ENCODE measurements at places on chromosomes 7 and 10.

DNA sequence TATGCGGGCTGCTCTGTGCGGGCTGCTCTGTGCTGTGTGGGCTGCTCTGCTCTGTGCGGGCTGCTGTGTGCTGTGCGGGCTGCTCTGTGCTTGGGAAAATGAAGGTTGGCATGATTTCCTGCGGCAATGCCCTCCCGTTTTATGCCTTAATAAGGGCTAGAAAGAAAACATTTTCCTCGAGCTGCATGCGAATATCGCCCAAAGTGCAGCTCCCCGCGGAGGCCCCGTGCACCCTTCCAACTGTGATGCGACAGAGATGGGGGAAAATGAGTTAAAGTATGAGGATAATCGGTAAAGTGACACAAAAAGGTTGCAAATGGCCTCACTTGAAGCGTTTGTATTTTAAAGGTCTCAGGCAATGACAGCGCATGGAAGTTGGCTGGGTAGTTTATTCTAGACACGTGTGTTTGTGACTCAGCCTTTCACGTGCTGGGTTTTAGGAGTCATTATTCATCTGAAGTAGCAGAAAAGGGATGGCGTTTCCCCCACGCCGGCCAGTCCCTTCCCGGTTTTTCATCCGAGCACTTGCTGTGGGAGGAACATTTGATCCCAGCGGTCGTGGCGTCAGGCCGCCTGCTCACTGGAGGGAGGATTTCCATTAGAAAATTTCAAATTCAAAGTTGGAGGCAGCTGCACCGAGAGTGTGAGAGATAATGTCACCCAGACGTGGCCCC lies 220.7 kb downstream of the ADARB2 start:
- DNase-seq, result no peak

DNA sequence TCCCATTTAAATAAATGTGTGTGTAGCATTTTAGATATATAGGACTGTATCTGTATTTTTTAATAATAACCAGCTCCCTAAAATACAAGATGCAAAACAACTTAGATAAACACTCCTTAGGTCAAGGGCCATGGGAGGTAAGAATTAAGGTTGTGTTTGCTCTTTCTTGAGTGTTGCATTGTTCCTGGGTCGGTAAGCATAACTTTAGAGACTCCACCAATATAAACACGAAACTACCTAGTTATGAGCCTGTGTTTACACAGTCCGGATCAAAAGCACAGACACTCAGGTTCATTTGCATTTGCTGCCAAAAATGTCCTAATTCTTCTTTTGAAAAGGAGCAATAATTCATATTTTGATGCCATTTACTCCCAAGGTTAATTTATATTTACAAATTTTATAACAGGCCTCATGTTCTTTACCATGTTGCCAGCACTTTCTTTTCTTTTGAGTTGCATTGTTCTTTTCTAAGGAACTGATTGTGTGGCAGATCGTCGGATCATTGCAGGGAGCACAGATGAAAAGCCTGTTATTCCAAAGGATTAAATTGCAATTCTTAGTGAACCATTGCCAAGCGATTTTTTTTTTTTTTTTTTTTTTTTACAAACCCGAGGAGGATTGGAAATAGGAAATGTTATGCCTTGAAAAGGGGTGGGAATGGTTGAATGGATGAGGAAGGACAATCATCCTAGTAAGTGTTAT lies 45.8 kb upstream of the GLCCI1 start:
- DNase-seq, result no peak

DNA sequence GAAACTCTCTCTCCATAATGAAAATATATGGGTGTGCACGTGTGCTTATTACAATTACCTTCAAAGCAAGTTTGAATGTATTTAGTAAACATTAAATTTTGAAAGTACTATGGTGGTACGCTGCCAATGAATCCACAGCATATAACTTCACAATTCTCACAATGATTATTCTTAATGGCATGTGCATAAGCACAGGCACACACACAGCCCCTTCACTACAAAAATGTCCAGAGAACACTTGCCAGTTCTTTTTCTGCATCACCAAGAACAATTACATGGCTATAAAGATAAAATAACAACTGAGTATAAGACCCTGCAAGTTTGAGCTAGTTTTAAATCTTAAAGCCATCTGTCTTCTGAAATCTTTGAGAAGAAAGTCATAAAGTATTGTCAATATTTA lies 22.2 kb downstream of the SGCE start:
- no peak for DNase-seq

DNA sequence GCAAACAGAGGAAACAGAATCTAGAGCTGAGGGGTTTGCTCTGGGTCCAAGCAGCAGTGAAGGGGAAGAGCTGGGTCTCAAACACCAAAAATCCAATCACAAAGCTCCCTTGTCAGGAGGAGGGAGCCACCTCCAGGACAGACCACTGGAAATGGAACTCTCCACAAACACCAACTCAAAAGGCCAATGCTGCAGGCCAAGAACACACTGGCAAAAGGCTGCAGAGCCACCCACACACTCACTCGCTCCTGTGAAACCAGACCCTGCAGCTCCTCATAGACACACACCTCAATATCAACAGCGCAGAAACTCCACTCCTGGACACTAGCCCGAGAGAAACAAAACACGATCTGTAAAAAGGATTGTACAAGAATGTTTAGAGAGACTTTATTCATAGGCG lies 213.5 kb downstream of the PTPRN2 start:
- DNase-seq, result no peak

DNA sequence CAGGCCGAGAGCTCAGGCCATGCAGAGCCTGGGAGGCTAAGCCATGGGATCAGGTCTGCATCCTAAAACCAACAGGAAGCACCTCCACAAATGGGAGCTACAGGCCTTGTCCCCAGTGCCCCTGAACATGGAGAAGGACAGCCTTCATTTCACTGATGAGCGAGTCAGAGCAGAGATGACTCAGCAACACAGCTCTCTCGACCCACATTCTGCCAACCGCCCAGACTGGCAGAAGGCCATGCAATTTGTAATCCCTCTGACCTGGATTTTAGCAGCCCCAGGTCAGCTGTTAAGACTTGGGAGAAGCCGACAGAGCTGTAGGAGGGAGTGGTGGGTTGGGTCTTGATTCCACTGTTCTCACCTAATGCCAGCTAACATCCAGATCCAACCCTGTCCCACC lies 25.5 kb downstream of the VOPP1 start:
- no peak for DNase-seq

DNA sequence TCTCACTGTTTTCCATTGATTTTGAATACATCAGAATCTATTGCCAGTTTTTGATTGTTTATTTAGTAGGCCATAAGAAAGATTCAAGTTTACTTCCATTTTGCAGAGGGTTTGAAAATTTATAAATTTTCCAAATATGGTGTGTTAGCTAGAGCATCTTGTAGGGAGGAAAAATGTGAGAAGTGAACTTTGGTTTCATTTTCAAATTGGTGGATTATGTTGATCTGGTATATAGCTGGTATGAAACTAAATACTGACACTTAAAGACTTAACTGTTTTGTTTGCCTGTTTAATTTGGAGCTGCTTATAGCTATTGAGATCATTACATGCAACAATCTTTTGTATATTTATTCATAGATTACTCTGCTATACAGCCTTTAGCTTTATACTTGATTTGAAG lies 108.1 kb downstream of the ADAM22 start:
- DNase-seq, result no peak

- DNase-seq, result no peak
Observed at GRCh38 chr10:53127686-53128085, 355.1 kb upstream of the MBL2 start.

DNA sequence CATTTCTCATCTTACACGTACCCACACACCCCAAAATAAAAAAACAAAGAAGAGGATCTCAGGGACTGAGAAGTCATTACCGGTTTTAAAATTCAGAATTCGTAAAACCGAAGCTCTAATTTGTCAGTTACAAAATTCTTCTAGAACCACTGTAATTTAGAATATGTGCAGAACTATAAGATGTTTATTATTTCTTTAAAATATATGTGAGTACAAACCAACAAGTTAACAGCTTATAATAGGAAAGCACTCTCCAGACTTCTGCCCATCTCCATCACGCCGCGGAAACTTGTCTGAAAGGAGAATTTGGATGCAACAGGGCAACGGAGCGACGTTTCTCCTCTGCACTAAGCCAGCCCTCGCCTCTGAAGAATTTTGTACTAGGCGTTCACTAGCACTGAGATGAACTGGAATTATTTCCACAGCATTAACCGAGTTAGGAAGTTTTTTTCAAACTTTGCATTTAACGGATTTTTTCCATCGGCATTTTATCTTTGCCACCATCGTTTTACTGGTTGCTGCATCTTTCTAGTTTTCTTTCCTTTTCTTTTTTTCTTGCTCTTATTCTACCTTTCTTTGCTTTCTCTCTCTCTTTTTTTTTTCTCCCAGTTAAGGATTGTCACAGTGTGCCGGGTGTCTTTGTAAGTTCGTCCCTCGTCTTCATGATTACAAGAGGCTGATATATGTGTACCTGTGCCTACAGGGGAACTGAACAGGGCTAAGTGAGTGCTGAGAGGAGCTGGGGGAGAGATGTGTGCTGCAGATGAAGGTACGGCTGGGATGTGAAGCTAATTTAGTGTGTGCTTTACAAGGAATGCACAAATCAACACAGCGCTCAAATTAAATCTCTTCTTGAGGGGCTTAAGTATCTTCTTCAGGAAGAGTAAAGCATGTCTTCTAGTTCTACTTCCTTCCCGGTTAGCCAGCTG lies 295.9 kb upstream of the NFE2L3 start:
- DNase-seq, result no peak

DNA sequence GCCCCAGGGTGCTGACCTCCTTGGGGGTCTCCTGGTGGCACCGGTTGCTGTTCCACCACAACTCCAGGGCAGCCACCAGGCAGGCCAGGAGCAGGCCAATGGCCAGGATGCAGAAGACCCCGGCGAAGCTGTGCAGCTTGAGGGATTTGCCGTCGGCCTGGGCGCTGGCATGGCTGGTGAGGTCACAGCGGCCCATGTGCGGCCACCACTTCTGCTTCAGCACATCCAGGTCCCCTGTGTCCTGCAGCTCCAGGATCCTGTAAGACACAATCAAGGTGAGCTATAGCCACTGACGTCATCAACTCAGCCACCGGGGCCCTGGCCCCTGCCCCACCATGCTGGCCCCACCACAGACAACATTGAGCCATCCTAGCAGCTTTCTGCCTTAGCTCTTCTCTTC lies 753.2 kb downstream of the GRID1 start:
- no peak for DNase-seq

DNA sequence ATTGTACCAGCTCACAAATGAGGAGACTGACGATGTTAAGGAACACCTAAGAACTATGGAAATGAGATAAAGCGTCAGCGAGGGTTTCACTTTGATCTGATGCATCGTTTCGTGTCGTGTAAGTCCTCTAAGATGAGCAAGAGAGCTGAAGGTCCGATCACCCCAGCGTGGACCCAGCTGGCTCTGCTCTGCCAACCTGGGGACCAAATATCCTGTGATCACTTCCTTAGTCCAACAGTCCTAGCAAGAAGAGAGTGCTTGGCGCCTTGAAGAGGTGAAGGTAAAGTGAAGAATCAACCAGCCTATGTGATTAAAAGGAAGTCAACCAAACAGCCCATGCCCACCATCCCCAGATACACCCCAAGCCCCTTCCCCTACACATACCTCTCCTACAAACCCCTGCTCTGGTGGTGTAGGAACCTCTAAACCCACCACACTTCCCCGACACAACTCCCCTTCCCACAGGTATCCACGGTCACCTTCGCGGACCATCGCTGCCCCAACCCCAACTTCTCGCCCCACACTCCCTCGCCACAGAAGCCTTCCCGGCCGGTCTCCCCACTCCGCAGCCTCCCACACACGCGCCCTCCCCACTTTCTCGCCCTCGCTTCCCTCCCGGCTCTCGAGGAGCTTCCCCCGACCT lies 722 bp downstream of the UPF2 start:
- DNase-seq, result no peak

DNA sequence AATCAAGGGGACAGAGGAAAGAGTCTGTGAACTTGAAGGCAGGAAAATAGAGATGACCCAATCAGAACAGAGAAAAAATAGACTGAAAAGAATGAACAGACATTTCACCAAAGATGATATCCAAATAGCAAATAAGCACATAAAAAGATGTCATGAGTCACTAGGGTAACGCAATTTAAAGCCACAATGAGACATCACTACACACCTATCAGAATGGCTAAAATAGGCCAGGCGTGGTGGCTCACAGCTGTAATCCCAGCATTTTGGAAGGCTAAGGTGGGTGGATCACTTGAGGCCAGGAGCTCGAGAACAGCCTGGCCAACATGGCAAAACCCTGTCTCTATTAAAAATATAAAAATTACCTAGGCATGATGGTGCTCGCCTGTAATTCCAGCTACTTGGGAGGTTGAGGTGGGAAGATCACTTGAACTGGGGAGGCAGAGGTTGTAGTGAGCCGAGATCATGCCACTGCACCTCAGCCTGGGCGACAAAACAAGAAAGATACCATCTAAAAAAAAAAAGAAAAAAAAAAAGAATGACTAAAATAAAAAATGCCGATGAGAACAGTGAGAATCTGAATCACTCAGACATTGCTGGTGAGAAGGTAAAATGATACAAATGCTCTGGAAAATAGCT lies 100.9 kb downstream of the LHPP start:
- no peak for DNase-seq

DNA sequence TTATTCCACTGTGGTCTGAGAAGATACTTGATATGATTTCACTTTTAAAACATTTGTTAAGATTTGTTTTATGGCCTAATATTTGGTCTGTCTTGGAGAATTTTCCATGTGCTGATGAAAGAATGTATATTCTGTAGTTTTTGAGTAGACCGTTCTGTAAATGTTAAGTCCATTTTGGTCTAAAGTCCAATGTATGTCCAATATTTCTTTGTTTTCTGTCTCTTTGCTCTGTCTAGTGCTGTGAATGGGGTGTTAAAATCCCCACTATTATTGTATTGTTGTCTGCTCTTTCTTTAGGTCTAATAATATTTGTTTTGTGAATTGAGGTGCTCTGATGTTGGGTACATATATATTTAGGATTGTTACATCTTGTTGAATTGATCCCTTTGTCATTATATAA lies 31.3 kb downstream of the DNAJC9 start:
- DNase-seq, result no peak

- DNase-seq, result no peak
Observed at GRCh38 chr10:70784016-70784415, 1.2 kb downstream of the TBATA start.

DNA sequence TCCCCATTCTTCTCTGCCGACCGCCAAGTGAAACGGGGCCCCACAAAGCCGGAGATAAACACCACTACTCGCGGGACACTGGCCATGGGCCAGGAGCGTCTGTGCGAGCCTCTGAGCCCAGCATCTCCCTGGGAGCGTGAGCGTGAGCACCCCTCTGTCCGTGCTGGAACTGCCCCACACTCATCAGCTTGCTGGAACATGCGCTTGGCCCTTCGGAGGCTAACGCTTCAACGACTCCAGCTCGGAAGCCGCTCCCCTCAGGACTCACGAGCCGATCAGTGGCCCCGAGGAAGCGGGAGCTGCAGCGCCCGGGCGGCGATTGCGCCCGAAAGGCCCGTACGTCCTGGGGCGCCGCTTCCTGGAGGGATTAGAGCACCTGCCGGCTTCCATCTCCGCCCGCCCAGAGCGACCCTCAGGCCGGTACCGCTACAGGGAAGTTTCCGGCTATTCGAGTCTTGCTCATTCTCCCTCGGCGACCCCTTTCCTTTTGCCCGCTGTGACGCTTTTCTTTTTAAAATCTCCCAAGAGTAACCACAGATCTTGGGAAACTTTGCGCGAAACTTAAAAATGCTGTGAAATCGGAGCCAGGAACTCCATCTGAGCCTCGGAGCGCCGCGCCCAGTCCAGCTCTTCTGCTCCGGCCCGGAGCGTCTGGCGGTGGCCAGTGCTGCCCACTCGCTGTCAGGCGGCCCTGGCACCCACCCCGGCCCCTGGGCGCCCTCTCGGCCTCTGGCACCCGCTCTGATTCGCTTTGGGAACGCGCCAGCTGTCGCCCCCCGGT lies 1.0 kb downstream of the TLL2 start:
- no peak for DNase-seq
